ENCODE measurements at places on chromosomes 2 and 18.

DNA sequence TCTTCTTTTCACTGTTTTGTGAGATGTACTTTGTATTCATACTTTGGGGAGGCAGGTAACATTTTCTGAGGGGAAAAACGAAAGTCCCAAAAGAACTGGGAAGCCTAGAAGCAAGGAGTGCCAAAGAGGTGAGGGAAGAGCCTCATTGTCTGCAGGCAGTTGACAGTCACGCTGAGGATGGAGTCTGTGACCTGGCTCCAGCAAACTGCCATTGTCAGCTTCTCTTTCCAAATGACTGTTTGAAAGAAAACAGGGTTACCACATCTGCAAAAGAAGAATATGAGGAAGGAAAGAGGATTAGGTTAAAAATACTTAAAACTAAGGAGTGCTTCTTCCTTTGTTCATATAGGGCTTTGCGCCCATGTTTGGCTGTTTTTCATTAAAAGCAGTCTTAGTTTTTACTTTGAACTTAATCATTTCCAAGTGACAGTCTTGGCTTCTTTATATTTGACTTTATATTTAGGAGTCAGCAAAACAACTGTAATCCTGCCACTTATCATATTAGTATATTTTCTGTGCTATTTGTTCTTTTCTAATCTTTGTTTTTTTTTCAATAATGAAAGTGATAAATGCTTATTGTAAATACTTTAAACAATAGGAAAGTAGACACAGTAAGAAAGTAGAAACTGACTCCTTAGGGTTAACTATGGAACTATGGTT is 35.0 kb downstream of the CERS6 start:
- no peak for DNase-seq

DNA sequence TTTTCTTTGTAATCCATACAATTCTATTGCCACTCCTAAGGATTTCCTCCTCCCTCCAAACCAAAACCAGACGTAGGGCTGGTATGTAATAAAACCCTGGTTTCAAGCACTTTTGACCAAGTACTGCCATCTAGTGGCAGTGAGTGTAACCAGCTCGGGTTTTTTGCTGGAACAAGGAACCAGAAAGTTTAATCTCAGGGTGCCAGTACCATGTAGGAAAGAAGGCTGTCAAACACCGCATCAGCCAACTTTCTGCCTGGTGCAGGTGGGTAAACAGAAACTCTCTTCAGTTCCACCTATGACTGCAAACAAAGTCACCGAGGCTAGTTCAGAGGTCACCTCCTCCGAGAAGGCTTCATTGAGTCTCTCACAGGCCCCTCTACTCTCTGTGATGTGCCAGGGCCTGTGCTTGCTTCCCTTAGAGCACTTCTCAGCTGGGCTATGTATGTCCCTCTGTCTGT is 10.2 kb upstream of the THNSL2 start:
- DNase-seq: peak; percentile 76

DNA sequence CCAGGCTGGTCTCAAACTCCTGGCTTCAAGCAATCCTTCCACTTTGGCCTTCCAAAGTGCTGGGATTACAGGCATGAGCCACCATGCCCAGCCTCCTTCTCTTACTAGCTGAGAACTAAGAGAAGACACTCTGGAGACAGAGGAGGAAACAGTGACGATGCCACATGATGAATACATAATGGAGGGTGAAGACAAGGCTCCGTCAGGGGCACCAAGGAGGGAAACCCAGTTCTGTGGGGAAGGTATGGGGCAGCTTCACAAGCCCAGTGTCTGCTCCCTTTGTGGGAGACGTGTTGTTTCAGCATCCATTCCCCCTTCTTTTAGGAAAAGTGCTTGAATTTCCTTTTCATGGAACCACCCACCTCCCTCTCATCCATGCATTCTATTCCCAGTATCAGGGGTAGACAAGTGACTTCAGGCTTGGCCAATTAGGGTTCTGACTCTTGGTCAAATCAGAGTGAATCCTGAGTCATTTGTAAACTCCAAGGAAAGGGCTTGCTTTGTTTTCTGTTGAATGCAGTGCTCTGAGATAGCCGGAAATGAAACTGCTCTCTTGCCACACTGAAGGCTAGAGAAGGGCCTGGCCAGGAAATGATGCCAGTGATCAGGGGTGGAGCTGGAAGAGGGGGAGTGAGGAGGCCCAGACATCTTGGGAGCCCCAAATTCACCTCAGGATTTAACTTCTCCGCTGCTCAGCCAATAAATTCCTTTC is 23.7 kb downstream of the TMEM127 start:
- peak; percentile 74 for DNase-seq

GRCh38 chr2:125168442-125168841 is 1143.4 kb downstream of the CNTNAP5 start:
- DNase-seq: peak; percentile 27

GRCh38 chr2:195406886-195407603 is 250.0 kb upstream of the SLC39A10 start:
- no peak for DNase-seq

DNA sequence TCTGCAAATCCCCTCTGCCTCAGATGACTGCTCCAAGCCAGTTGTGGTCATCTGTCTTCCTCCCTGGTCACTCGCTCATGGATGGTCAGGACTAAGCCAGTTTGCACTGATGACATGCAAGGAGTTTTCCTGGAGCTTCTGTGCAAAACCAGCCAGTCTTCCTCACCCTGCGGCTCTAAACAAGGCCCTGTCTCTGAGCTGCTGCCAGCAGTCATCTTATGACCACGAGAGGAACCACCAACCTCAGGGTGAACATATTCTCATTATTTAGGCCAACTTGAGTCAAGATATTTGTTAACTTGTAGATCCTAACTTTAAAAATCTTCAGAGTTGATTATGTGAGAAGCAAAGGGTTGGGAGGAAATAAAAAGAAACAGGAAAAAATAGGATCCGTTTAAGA is 119.9 kb upstream of the CAB39 start:
- no peak for DNase-seq

- DNase-seq: no peak
Observed at GRCh38 chr2:22600156-22600555, 784.8 kb upstream of the KLHL29 start.

GRCh38 chr2:44895061-44895460 is 46.4 kb upstream of the SIX3 start:
- peak; percentile 56 for DNase-seq

DNA sequence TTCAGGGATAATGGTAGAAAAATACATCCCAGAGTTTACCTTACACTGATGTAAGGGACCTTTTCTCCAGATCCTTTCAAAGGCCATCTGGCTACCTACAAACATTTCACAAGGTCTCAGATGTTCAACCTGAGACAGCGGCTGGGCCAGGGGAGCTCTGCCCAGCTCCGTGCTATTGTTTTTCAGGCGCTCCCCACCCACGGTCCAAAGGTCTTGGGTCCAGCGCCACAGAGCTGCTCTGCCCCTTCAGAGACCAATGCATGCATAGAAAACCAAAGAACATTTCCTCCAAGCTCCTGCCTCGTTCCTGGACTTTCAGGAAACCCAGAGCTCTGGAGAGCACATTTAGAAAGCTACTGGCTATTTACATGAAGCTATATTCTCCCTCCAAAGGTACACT is 40.3 kb downstream of the COPS8 start:
- no peak for DNase-seq

DNA sequence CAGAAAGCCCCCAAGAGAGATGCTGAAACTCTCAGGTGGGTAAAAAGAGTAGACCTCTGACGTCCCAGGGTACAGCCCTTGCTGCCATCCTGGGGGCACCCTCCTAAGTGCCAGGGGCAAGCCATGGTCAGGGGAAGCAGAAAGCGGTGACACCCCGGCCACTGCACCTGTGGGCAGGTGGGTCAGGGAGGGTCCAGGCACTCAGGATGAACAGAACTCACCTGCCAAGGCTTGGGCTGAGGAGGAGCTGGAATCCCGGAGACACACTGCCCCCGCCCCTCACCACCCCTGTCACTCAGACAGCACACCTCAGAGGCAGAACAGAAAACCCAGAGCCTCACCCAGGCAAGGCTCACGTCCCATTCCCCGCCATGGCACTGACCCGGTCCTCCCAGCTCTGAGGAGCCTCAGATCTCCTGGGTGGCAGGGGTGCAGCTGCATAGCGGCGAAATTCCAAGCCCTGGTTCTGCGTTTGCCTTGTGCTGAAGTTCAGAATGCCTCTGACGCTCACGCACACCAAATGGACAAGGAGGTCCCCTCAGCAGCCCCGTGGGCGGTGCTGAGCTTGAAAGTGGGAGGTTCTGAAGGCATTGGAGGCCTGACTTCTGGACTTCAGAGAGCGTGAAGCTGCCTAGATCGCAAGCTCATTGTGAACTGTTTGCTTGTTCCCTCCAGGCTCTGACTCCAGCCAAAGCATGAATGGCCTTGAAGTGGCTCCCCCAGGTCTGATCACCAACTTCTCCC is 4.3 kb downstream of the GPR17 start:
- DNase-seq: peak; percentile 18

DNA sequence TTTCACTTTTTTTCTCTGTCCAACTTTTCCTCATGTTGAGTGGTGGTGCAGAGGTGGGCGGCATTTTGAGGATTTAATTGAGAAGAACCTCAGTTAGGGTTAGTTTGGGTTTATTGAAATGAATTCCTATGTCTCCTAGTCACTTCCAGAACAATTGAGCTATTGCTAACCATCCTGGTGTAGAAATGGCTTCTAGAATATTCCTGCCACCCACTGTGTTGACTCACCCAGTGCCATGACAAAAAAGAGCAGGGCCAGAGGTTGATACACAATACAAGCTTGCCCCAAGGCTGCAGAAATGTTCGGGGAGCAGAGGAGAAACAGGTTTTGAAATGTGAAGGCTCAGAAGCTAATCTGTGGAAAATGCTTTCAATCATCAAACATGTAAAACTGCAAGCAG is 167.1 kb upstream of the TRIB2 start:
- peak; percentile 33 for DNase-seq

GRCh38 chr2:8421658-8422449 is 260.0 kb upstream of the ID2 start:
- no peak for DNase-seq

GRCh38 chr18:25019086-25019860 is 332.7 kb downstream of the ZNF521 start:
- DNase-seq: no peak

DNA sequence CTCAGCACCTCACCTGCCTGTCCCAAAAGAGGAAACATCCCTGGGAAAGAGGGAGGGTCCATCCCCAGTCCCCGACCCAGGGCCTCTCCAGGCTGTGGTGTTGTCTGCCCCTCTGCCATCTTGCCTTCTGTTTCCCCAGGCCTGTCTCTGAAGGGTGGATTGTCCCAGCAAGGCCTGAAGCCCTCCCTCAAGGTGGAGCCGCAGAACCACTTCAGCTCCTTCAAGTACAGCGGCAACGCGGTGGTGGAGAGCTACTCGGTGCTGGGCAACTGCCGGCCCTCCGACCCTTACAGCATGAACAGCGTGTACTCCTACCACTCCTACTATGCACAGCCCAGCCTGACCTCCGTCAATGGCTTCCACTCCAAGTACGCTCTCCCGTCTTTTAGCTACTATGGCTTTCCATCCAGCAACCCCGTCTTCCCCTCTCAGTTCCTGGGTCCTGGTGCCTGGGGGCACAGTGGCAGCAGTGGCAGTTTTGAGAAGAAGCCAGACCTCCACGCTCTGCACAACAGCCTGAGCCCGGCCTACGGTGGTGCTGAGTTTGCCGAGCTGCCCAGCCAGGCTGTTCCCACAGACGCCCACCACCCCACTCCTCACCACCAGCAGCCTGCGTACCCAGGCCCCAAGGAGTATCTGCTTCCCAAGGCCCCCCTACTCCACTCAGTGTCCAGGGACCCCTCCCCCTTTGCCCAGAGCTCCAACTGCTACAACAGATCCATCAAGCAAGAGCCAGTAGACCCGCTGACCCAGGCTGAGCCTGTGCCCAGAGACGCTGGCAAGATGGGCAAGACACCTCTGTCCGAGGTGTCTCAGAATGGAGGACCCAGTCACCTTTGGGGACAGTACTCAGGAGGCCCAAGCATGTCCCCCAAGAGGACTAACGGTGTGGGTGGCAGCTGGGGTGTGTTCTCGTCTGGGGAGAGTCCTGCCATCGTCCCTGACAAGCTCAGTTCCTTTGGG is 47.2 kb downstream of the BOLA3 start:
- no peak for DNase-seq

DNA sequence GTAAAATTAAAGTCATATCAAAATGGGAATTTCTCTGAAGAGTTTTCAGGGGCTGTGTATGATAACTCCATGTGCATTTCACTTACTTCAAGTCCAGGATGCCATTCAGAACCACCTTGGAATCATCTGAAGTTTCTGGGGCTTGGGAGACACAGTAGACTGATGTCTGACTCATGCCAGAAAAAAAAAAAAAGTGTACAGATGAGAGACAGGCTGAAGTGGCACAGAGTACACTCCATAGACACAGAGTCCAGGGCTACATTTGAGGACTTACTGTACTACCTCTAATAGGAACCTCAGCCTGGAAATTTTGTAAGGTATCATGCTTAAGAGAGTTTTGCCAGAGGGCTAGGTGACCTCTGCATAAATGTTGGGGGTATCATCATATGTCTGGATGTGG is 92.0 kb downstream of the SS18 start:
- DNase-seq: no peak

DNA sequence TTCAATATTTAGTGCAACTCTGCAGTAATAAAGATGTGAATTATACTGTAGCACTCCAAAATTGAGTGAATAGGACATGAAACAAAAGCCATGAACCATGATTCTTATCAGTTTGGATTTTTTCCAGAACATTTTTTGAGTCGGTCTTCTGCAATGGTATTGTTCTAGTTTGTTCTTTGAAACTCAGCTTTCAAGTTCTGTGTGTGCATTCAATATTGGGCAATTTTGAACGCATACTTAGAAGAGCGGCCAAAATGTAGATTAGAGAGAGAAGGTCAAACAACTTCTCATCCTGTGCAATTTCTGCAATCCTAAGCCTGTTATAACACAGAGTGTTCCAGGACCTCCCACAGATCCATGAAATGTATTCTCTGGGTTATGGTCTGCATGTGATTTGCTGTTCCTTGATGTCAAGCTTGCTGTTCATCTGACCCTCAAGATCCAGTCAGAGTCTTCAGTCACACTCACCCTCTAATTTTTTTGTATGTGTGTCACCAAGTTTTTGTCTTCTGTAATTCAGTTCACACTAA is 48.3 kb downstream of the TSPYL6 start:
- DNase-seq: peak; percentile 47

GRCh38 chr2:98875081-98875728 is 60.8 kb downstream of the CRACDL start:
- no peak for DNase-seq

- peak; percentile 91 for DNase-seq
Observed at GRCh38 chr2:51995293-51995692, 963.4 kb upstream of the NRXN1 start.

DNA sequence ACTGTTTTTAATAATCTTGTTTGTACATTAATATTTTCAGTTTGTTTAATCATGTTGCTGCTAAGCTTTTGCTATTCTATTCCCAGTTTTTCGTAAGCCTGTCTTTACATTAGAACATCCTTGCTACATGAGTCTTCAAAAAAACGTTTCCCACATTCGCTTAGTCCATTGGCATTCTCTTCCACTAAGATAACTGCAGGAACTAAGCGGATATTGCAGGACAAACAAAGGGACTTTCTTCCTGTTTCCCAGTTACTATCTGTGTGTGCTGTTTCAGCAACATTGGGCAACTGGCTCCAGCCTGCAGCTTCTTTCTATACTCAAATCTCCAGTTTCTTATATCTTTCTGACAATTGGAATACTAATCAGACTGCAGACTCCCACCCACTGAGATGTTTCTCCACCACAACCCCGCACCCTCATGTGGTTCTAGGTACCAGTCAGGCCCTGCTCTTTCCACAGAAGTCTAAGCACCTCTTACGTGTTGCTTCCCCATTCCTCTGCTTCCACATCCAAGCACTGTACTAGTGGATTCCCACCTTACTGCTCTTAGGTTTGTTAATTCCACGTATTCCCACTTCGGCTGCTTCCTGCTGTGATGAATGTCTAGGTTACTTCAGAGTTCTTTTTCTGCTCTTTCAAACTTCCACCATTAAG is 420.3 kb downstream of the LRRTM4 start:
- no peak for DNase-seq

All from fibroblast of mammary gland (primary cell).